Transverse colon (tissue), 4 donors: ENCODE measurements at places on chromosomes 7 and 10. TPM values are rescaled to one million over a fixed set of nuclear protein-coding genes. Genes with fewer than 3 reads are reported as not detected.
A peak's percentile ranks its signal among the peaks of the same experiment; 100 is the strongest.

The CARD11 gene
- 47.5 TPM for total RNA-seq

The RNF32 gene
- total RNA-seq: 2.3 TPM

DNA sequence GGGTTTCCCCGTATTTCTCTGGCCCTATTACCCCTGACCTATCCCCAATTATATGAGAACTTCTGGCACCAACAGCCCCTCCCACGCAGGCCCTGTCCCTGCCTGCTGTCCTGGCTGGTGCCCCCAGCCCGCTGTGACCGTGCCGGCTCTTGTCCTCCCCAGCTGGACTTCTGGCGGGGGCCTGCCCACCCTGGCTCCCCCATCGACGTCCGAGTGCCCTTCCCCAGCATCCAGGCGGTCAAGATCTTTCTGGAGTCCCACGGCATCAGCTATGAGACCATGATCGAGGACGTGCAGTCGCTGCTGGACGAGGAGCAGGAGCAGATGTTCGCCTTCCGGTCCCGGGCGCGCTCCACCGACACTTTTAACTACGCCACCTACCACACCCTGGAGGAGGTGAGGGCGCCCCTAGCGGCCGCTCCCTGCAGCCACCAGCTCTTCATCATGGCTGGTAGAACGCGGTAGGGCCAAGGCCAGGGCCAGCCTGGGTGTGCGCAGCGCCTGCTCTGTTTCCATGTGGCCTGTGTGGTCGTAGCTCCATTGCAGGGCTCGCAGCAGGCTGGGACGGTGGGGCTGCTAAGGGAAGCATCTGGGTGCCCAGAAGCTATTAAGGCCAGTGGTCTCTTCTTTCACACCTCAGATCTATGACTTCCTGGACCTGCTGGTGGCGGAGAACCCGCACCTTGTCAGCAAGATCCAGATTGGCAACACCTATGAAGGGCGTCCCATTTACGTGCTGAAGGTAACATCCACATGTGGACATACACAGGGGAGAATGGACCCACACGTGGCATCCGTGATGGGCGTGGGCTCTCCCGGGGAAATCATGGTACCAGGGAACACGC is 1.4 kb downstream of the CPA1 start:
- no peaks in the 10 kb centered on the region for H3K4me1 ChIP-seq
- no peaks in the 10 kb centered on the region for H3K27me3 ChIP-seq
- no peaks in the 10 kb centered on the region for H3K36me3 ChIP-seq
- no peak overlapping the region for H3K4me3 ChIP-seq
- no peak overlapping the region for H3K27ac ChIP-seq

DNA sequence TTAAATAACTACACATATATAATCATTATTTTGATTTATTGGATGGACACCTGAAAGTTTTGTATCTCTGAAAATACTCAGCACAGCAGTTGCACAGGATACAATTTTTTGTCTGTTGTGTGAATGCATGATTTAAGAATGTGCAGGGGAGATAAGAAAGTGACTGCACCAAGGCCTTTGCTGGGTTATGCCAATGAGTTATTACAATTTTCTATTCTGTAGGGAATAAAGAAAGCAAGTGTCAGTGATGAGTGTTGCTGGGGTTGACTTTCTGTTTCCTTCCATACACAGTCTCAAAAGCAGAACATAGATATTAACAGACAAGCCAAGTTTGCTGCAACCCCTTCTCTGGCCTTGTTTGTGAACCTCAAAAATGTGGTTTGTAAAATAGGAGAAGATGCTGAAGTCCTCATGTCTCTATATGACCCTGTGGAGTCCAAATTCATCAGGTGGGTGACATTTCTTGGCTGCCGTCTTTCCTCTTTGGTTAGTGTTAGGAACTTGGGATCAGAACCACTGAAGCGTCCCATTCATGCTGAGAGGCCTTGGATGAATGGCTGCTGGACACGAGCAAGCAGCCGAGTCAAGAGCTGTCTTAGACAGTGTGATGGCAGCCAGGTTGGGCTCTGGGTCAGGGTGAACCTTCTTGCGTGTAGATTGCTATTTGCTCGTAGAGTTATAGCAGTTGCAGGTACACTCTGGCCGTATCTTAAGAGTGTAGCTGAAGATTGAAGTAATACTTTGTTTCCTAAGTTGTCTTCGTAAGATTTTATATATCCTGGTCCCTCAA is 92.8 kb downstream of the DOCK1 start:
- H3K27me3 ChIP-seq: no peaks in the 10 kb centered on the region
- no peak overlapping the region for H3K4me3 ChIP-seq
- H3K27ac ChIP-seq: no peak overlapping the region
- H3K36me3 ChIP-seq: no peaks in the 10 kb centered on the region

DNA sequence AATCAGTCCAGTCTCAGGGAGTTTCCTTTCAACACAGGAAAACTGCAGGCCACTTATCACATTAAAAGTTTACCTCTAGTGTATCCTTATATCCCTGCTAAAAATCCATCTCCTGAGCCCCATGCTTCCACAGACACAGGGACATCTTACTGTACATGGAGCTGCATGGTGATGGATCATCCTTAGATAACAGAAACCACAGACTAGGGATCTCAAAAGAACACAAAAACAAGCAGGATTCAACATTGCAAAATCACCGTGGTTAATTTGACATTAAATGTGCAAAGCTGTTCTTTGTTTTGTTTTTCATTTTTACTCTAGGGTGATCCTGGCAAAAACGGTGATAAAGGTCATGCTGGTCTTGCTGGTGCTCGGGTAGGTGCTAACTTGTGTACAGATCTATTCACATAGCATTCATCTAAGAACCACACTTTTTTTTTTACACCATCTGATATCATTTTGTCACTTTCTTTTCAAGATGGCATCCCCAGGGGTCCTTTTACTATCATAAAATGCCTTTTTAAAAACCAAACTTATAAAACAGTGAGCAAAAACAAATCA is 18.1 kb downstream of the COL1A2 start:
- no peak overlapping the region for H3K4me3 ChIP-seq
- no peaks in the 10 kb centered on the region for H3K27me3 ChIP-seq
- no peak for DNase-seq
- no peaks in the 10 kb centered on the region for H3K4me1 ChIP-seq

DNA sequence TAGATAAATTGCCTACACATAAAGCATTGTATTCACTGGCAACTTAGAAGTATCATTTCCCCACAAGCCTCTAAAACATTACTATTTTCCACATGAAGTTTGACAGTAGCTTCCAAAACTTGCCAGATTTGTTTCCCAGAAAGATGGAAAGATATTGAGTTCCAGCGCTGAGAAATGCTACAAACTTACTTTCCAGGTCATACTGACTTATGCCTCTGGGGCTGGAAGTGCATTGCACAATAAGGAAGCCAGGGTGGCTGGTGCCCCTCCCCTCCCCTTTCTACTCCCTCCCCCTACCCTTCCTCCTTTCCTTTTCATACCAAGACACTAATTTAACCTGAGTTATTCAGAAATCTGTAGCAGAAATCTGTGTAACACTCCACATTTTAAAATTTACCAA is 212.6 kb downstream of the WDR37 start:
- H3K4me1 ChIP-seq: no peaks in the 10 kb centered on the region
- H3K36me3 ChIP-seq: no peaks in the 10 kb centered on the region
- H3K27me3 ChIP-seq: no peaks in the 10 kb centered on the region
- no peak overlapping the region for H3K27ac ChIP-seq
- no peak overlapping the region for H3K4me3 ChIP-seq

- H3K4me3 ChIP-seq: no peak overlapping the region
- no peak for DNase-seq
- H3K36me3 ChIP-seq: no peaks in the 10 kb centered on the region
- peaks cover 64% of the 10 kb centered on the region for H3K27me3 ChIP-seq
These were observed 23.1 kb downstream of the CNPY1 start for GRCh38 chr7:155523168-155523675.

GRCh38 chr7:15335390-15335789 is 226.4 kb downstream of the AGMO start:
- no peaks in the 10 kb centered on the region for H3K36me3 ChIP-seq
- H3K4me3 ChIP-seq: no peak overlapping the region
- no peaks in the 10 kb centered on the region for H3K4me1 ChIP-seq
- no peaks in the 10 kb centered on the region for H3K27me3 ChIP-seq
- DNase-seq: no peak

GRCh38 chr10:68955355-68955831 is 577 bp upstream of the DDX21 start:
- no peaks in the 10 kb centered on the region for H3K27me3 ChIP-seq
- DNase-seq: peak; percentile 12
- peaks cover 8% of the 10 kb centered on the region for H3K4me1 ChIP-seq
- H3K27ac ChIP-seq: peak overlapping the region; percentile 96
- peak overlapping the region; percentile 89 for H3K4me3 ChIP-seq

GRCh38 chr10:17115683-17116082 is 13.9 kb downstream of the CUBN start:
- H3K27ac ChIP-seq: no peak overlapping the region
- H3K4me1 ChIP-seq: peaks cover 4% of the 10 kb centered on the region
- DNase-seq: no peak
- H3K4me3 ChIP-seq: no peak overlapping the region

DNA sequence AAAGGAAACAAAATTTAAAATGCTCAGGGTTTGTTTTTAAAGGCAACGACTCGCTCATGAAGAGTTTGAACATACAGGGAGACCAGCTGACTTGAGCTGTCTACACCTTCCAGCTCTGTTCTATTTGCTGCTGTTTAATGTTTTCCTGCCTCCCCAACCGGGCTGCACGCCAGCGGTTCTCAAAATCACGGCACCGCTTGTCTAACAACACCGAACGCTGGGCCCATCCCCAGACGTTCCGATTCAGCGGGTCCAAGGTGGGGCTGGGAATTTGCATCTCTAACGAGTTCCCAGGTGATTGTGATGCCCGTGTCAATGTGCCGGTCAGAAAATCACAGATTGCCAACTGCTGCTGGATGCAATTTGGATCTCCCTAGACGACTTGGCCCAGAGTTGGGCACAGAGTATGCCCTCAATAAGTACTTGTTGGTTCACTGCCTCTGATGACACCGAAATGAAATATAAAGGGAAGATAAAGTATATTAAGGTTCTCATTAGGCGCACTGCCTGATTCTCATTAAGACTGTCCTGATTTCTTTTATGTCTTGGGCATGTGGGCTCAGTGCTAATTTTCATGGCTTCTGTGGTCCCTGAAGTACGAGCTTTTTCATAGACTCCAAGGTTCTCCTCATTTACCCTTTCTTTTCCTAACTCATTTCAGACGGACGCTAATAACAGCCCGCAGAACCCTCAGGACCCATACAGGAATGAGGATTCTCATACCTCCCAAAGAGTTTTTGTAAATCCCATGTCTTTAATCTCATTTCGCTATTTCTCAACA is 28.5 kb downstream of the CELF2 start:
- H3K4me1 ChIP-seq: peaks cover 15% of the 10 kb centered on the region
- DNase-seq: no peak
- peak overlapping the region; percentile 18 for H3K27ac ChIP-seq
- no peak overlapping the region for H3K4me3 ChIP-seq

- no peak for DNase-seq
- H3K36me3 ChIP-seq: no peaks in the 10 kb centered on the region
- H3K4me1 ChIP-seq: no peaks in the 10 kb centered on the region
These were observed 58.1 kb downstream of the PAX2 start for GRCh38 chr10:100803492-100803891.

DNA sequence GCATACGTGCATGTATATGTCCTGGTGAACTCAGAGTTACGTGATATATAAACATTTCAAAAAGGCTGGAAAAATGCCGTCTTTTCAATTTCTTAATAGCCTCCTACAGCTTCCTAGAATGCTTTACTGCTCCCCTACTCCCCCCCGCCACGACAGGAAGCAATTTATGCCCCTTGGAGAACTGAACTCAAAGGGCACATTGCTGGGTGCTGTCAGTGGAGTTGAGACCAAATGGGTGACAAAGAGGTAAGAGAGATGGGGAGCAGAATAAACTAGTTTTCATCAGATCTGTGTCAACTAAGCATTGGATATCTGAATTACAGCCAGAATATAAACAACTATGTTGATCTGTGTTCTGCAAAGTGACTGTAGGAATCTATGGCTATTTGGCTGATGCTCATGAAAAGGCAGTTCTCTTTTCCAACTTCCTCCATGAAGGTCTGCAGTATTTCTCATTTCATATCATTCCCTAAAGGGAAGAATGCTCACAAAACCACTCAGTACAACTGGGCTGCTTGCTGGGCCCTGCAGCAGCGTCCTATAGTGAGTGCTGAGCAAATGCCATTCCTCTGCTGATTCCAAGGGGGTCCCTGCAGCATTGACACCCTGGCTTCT is 171.3 kb upstream of the HPS1 start:
- H3K27me3 ChIP-seq: no peaks in the 10 kb centered on the region
- peaks cover 8% of the 10 kb centered on the region for H3K4me1 ChIP-seq
- no peak overlapping the region for H3K4me3 ChIP-seq
- H3K36me3 ChIP-seq: no peaks in the 10 kb centered on the region
- DNase-seq: no peak

DNA sequence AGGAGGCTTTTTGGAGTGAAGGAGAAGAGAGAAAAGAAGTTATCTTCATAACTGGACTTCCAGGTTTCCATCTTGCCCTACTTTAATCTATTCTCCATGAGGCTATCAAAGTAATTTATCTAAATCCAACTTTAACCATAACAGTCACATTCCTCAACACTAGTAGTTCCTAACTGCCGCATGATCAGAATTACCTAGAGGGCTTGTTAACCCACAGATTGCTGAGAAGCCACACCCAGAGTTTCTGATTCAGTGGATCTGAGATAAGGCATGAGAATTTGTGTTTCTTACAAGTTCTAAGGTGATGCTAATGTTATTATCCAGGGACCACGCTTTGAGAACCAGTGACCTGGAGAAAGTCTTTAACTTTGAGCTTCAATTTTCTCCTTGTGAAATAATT is 8.3 kb upstream of the COL1A2 start:
- no peaks in the 10 kb centered on the region for H3K36me3 ChIP-seq
- no peaks in the 10 kb centered on the region for H3K27me3 ChIP-seq
- no peak for DNase-seq
- H3K27ac ChIP-seq: no peak overlapping the region

GRCh38 chr7:52150952-52151351 is 834.3 kb upstream of the COBL start:
- no peak overlapping the region for H3K27ac ChIP-seq
- no peak overlapping the region for H3K4me3 ChIP-seq
- no peak for DNase-seq
- no peaks in the 10 kb centered on the region for H3K27me3 ChIP-seq

DNA sequence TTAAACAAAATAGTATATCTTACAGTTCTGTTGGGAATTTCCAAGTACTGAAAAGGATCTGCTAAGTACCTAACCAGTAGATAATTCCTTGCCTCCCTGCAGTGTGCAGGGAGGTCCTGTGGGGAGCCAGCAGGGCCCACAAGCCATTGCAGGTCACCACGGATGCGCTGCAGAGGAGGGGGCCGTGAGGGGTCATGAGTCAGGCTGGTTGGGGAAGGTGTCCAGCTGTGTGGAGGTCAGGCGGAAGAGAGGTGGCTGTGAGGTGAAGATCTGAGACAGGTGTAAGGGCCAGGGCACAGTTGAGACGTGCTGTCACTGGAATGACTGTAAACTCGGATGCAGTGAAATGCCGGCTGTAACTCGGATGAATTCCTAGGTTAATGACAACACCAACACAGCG is 80.6 kb downstream of the TRRAP start:
- peaks cover 65% of the 10 kb centered on the region for H3K36me3 ChIP-seq
- no peaks in the 10 kb centered on the region for H3K27me3 ChIP-seq
- no peak overlapping the region for H3K4me3 ChIP-seq

GRCh38 chr7:91249506-91250233 is 14.6 kb upstream of the FZD1 start:
- H3K27me3 ChIP-seq: no peaks in the 10 kb centered on the region
- no peaks in the 10 kb centered on the region for H3K36me3 ChIP-seq
- no peaks in the 10 kb centered on the region for H3K4me1 ChIP-seq
- no peak for DNase-seq
- no peak overlapping the region for H3K4me3 ChIP-seq
- H3K27ac ChIP-seq: no peak overlapping the region
